ENCODE measurements at places on chromosomes 11 and 22.

DNA sequence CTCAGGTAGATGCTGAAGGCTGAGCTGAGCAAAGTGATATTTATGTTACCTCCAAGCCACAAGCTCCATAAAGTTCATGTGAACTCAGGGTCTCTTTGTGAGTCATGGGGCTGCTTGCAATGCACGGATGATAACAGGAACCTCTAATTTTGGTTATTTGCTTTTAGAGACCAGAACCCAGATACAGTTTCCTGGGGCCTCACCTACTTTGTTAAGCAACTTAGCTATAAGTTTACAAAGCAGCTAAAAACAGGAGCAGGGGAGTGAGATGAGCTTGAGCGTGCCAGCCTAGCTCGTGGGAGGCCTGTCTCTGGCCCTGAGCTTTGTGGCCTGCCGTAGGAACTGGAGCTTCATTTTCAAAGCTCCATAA is 29.2 kb downstream of the SREBF2 start:
- no peaks in the 10 kb centered on the region for H3K4me1 ChIP-seq
- no peaks in the 10 kb centered on the region for H3K27me3 ChIP-seq
- peaks cover 20% of the 10 kb centered on the region for H3K36me3 ChIP-seq

DNA sequence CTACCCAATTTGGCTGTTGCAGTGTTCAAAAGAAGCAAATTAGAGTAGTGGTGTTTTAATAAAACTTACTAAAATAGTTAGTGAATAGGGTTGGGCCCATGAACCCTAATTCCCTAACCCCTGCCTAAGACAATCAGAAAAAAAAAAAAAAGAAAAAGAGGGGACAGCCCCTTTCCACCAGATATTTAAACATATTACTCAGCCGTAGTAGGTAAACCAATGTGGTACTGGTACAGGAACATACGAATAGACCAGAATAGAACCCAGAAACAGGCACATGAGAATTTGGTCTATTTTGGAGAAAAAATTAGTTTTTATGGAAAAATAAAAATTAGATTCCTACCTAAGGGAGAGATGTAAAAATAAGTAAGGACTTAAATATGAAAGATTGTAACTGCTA is 38.6 kb downstream of the MMP7 start:
- no peaks in the 10 kb centered on the region for H3K27me3 ChIP-seq
- peaks cover under 1% of the 10 kb centered on the region for H3K4me1 ChIP-seq
- H3K27ac ChIP-seq = no peak overlapping the region
- no peak for DNase-seq
- no peaks in the 10 kb centered on the region for H3K36me3 ChIP-seq

DNA sequence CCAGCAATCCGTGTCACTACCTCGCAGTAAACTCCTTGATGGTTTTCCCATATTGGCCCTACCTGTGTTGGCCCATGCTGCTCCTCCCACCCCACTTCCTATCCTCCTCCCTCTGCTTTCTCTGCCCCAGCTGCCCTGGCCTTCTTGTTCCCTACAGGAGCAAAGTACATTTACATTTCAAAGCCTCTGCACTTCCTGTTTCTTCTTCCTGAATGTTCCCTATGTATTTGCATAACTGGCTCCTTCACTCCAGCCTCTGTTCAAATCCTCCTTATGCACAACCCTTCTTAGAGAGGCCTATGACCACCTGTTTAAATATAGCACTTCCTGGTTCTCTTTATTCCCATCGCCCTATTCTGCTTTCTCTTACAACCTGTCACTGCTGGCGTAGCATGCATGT is 62.2 kb downstream of the PARVA start:
- H3K27me3 ChIP-seq = no peaks in the 10 kb centered on the region
- no peak overlapping the region for H3K27ac ChIP-seq
- no peak overlapping the region for H3K4me3 ChIP-seq
- no peaks in the 10 kb centered on the region for H3K4me1 ChIP-seq
- DNase-seq = no peak

DNA sequence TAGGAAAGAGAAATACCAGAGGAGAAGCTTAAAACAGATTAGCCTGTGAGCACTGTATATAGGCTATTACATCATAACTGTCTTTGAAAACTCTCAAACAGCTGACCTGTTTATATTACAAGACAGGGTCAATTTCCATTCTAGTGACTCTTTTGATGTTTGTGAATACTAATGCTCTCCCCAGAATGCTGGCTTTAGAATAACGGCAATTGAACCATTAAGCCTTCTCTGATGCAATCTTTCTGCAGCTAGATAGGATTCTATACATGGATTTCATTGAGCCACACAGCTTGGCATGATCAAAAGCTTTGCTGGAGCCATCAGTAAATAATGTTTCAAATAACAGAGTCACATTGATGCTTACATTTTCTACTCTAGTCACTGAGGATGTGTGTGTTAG is 122.7 kb upstream of the FAT3 start:
- DNase-seq = no peak
- H3K4me1 ChIP-seq = no peaks in the 10 kb centered on the region
- no peaks in the 10 kb centered on the region for H3K36me3 ChIP-seq
- no peak overlapping the region for H3K4me3 ChIP-seq
- H3K27me3 ChIP-seq = no peaks in the 10 kb centered on the region

- H3K36me3 ChIP-seq = no peaks in the 10 kb centered on the region
- H3K27ac ChIP-seq = no peak overlapping the region
- no peak for DNase-seq
- H3K4me1 ChIP-seq = no peaks in the 10 kb centered on the region
- no peaks in the 10 kb centered on the region for H3K27me3 ChIP-seq
These were observed 861.6 kb downstream of the METTL15 start for GRCh38 chr11:28969832-28970231.

DNA sequence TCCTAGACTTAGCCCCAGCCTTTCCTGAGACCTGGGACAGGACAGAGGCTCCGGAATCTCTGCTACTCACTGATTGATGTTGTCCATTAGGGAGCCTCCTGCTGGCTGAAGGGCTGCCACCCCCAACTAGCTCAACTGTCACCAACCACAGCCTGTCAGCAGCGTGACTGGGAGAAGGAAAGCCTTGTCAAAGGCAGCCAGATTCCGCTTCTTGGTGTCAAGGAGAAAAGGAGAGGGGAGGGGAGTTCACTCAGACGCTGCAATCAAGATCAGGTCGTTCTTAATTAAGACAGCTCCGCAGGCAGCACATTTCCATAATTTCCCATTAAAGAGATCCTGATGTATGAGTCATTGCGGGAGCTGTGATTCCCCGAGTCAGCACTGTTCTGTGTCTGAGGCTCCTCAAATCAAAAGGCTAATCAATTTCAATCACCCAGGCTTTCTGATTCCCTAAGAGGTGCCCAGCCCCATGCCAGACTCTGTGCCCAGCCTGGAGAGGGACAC is 152.8 kb upstream of the ZBED5 start:
- H3K27ac ChIP-seq = no peak overlapping the region
- no peak overlapping the region for H3K4me3 ChIP-seq
- H3K27me3 ChIP-seq = no peaks in the 10 kb centered on the region
- no peaks in the 10 kb centered on the region for H3K4me1 ChIP-seq
- no peaks in the 10 kb centered on the region for H3K36me3 ChIP-seq

DNA sequence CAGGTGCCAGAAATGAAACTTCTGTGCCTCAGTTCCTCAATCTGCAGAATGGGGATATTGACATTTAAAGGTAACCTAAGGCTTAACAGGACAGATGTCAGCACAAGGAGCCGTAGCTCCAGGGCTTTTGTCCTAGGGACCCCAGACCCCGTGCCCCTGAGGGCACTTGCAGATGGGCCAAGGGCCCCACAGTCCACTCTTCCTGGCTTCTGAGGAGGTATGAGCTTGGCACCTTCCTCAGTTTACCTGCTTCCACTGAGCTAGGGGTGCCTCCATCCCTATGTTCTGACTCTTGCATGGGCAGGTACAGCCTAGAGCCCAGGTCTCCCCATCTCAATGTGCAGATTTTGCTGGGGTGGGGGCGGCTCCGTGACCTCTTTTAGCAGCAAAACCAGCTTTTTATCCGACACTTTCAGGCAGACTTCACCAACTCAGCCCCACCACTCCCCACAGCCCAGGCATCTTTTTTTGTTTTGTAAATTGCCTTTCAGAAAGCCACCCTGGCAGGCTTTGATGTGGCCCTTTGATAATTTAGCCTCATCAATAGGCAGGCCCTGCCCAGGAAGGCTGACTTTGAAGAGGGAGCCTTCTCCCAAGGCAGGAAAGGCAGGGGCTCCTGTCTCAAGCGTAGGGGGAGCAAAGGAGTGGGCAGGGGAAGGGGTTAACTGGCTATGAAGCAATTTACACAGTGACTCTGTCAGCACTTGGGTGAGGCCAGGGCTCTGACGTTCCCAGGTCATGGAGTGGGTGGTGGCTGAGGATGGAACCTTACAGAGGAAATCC is 23.7 kb upstream of the FGF3 start:
- no peaks in the 10 kb centered on the region for H3K27me3 ChIP-seq
- no peak overlapping the region for H3K27ac ChIP-seq
- H3K4me1 ChIP-seq = no peaks in the 10 kb centered on the region
- no peak for DNase-seq
